HT-29 (cell line): ENCODE measurements at places on chromosomes 4 and X. TPM values are rescaled to one million over a fixed set of nuclear protein-coding genes. Genes with fewer than 3 reads are reported as not detected.

CDX4 gene
- not detected in 2 replicates for total RNA-seq

TBC1D9 gene
- 8.4 and 9.0 TPM in 2 replicates for total RNA-seq

MAGEC2 gene
- not detected in 2 replicates for total RNA-seq

CD38 gene
- total RNA-seq, result 0.05 TPM in 1 of 2 replicates, not detected in the other

BMX gene
- total RNA-seq, result not detected in 2 replicates

STK32B gene
- not detected in 2 replicates for total RNA-seq

XK gene
- 4.0 and 4.9 TPM in 2 replicates for total RNA-seq

NRK gene
- not detected in 2 replicates for total RNA-seq

UGT2B17 gene
- total RNA-seq, result not detected in 2 replicates

- DNase-seq, result peak; percentile 82
These were observed 22.8 kb upstream of the PDE6B start for GRCh38 chr4:602559-602942.

- DNase-seq, result no peak
These were observed 115.3 kb upstream of the ARX start for GRCh38 chrX:25131055-25131454.

DNA sequence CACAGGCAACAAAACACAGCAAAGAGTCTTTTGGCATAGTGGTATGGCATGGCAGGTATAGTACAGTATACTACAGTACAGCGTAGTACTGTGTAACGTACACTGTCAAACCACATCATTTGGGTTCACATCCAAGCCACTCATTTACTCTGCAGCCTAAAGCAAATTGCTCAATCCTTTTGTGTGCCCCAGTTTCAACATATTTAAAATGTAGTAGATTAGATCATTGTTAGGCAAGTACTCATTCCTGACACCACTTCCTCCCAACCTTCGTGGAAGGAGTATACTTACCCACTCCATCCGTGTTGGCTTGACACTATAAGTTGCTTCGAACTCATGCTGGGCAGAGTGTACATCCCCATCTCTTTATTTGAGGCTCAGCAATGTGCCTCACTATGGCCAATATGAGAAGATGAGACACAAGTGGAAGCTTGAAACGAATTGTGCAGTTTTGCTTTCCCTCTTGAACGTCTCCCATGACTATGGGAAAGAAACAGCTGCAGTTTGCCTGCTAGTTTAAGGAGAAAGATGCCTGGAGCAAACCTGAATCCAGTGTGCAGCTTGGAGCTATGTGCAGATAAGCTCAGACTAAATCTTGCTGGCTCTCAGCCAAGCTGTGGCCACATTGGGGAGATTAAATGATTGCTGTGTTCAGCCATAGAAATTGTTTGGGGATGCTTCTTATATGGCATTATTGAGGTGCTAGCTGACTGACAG, 85.7 kb upstream of the TBL1X start:
- DNase-seq, result no peak

DNA sequence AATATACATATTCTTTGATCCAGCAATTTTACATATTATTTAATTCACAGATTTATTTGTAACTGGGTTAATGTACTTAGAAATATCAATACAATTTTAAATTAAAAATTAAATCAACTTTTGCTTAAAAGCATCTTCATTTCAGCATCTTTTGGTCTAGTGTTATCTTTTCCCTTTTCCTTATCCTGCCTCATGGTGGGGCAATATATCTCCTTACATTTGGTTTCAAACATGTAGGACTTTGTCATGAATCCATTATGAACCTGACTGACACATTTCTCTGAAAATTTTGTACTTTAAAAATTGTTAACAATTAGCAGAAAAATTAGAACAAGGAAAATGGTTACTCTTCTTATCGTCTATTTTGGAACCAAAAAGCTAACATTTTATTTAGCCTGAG, 42.8 kb upstream of the ANK2 start:
- no peak for DNase-seq

DNA sequence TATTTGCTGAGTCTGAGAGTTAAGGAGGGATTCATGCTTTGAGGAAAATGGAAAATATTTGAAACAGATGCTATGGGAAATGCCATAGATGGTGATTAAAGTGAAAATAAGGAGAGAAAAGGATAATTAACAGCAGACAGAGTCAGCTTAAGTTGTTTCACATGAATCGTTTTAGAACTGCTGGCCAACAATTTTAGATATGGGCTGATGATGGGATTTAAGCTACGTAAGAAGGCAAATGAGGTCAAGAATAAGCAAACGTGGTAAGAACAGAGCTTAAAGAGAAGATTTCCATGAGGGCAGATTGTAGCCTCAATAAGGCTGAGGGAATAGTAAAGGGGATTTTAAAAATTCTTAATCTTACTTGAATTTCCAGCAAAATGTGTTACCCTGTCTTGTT, 77.9 kb downstream of the MFAP3L start:
- no peak for DNase-seq

GRCh38 chr4:26039639-26040359, 125.8 kb downstream of the SMIM20 start:
- no peak for DNase-seq

DNA sequence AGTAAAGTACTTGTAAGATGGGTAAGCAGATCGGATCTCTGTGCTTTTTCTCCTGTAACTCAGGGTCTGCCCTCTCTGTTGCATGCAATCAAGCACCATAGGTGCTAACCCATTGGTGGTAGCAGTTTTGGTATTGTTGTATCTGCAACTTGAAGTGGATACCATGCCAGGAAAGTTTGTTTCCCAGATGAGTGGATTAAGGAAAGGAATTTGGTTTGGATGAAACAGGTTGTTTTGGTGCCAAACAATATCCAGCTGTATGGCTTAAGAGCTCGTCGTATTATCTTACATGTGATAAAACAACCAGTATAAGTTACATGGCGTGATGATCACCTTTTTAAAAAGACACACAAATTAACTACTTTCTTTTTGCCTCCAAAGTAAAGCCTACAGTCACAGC, 280.9 kb upstream of the TENM3 start:
- no peak for DNase-seq

GRCh38 chr4:56874166-56874565, 33.5 kb upstream of the REST start:
- DNase-seq, result peak; percentile 37

- no peak for DNase-seq
These were observed 584.3 kb upstream of the SMIM31 start for GRCh38 chr4:164169591-164169990.

DNA sequence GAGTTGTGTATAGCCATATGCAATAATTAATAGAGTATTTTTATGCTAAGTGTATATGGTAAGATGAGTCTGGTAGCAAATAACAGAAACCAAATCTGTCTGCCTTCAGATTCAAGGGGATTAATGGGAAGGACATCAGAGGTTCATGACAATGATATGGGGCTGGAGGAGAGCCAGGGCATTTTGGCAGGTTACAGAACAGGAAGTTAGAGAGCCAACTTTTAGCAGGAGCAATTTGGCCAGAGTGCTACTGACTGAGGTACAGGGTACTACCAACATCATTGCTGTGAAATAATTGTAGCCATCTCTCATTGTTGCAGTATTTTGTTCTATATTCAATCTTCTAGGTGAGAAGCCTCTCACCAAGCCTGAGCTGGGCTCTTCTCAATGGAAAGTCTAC, 210.9 kb upstream of the FAM47A start:
- DNase-seq, result no peak

GRCh38 chr4:100591161-100591876, 73.5 kb upstream of the EMCN start:
- no peak for DNase-seq

- no peak for DNase-seq
These were observed 43.5 kb downstream of the SRPX2 start for GRCh38 chrX:100687546-100687945.
